Panc1 (cell line): ENCODE measurements at places on chromosomes 2 and 18. TPM values are rescaled to one million over a fixed set of nuclear protein-coding genes. Genes with fewer than 3 reads are reported as not detected.

DNA sequence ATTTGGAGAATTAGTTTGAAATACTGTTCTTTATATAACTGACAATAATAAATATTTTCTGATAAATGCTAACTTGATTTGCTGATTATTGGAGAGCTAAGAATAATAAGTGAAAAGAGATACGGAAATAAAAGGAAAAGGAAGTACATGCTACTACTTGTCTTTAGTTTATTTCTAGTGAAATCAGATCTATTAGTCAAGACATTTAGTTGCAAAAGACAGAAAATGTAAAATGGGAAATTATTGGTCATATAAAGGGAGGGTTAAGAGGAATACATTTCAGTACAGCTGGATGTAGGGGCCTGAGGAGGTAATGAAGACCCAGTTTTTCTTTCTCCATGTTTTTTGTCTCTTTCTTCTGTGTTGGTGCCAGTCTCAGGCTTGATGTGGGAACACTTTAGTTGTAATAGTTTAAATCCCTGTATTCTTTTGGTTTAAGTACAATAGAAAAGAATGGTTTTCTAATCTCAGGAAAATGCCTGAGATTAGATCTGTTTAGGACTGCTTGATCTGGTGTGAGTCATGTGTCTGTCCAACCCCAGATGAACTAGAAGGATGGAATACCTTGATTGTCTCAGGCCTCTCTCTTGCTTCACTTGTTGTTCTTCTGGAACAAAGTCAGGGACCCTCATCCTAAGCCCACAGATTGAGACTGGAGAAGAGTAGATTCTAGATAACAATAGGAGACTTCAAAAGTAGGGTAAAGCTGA, 58.0 kb downstream of the PLCL1 start:
- DNase-seq = no peak
- peaks cover 6% of the 10 kb centered on the region; the same call in 1 of the 2 replicates for H3K27me3 ChIP-seq
- no peaks in the 10 kb centered on the region for H3K36me3 ChIP-seq
- H3K27ac ChIP-seq = no peak overlapping the region
- no peak overlapping the region for H3K4me3 ChIP-seq
- H3K4me1 ChIP-seq = no peaks in the 10 kb centered on the region

- H3K36me3 ChIP-seq = no peaks in the 10 kb centered on the region
- H3K4me3 ChIP-seq = no peak overlapping the region
- H3K27ac ChIP-seq = no peak overlapping the region
- H3K27me3 ChIP-seq = no peaks in the 10 kb centered on the region
Observed at GRCh38 chr2:86000938-86001312, 104.8 kb downstream of the POLR1A start.

GRCh38 chr2:136844546-136844945, 79.2 kb downstream of the THSD7B start:
- no peak overlapping the region for H3K4me3 ChIP-seq
- H3K36me3 ChIP-seq = no peaks in the 10 kb centered on the region
- H3K4me1 ChIP-seq = no peaks in the 10 kb centered on the region
- no peak for DNase-seq
- H3K27me3 ChIP-seq = no peaks in the 10 kb centered on the region

DNA sequence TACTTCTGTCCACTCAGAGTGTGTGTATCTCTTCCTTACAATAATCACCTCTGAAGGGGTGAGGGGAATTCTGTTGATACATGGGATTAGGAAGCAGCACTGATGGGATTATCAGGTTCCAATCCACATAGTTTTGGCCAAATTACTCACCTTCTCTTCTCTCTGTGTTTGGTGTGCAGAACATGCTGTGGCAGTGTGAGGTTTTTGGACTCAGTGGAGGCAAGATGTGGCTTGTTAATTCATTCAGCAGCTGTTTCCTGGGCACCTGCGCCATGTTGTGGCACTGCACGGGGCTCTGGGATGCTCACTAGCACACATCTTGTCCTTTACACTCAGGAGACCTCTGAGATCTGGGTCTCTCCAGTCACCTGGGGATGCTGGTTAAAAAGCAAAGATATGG, 350.3 kb upstream of the HS6ST1 start:
- DNase-seq = no peak
- H3K36me3 ChIP-seq = no peaks in the 10 kb centered on the region
- H3K4me3 ChIP-seq = no peak overlapping the region
- no peak overlapping the region for H3K27ac ChIP-seq
- no peaks in the 10 kb centered on the region for H3K27me3 ChIP-seq
- H3K4me1 ChIP-seq = no peaks in the 10 kb centered on the region; the same call in 1 of the 2 replicates

Gene SLC38A11
- total RNA-seq = 0.46 TPM

Gene NCKAP5
- total RNA-seq = 0.10 TPM
